ENCODE measurements at places on chromosomes 2 and 18.
A peak's percentile ranks its signal among the peaks of the same experiment; 100 is the strongest.

DNA sequence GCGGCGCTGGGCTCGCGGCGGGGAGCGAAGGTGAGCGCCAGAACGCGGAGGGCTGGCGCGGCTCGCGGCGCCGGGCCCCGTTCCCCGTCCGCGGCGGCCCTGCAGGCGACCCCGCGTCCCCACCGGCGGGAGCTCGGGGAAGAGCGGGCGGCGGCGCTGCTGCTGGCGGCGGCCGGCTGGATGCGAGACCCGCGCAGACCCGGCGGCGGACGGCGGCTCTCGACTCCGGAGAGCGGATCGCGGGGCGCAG lies 213 bp downstream of the DOK6 start:
- peak; percentile 38 for DNase-seq

DNA sequence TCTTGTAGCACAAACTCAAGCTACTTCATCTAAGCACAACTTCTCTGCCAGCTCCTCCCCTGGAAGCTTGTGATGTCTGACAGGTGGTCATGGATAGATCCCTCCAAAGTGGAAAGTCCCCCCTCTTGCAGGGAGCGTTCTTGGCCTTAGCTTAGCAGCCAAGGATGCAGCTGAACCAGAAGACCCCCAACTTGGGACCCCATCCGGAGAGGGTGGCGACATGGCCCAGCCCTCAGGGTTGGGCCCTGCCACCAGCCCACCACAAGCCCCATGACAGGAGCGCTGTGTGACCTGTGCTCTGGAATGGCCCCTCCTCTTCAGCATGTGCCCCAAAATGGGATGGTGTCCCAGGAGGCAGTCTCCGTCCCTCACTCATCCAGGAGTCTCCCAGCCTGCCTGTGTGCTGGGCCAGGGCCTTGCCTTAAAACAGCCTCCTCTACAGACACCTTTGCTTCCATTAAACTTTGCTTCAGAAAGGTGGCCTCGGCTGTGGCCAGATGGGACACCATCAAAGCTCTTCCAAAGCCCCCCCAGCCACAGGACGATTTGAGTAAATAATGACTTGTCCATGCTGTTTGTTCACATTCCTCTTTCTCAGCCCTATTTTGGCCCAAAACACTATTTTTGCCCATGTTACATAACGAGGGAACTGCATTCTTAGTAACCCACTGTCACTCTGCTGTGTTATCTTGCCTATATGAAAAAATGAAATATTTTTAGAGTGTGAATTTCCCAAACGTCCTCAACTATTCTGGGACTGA lies 122.1 kb downstream of the RAB3GAP1 start:
- no peak for DNase-seq

GRCh38 chr2:156574112-156574511 lies 137.9 kb downstream of the GPD2 start:
- DNase-seq, result no peak

DNA sequence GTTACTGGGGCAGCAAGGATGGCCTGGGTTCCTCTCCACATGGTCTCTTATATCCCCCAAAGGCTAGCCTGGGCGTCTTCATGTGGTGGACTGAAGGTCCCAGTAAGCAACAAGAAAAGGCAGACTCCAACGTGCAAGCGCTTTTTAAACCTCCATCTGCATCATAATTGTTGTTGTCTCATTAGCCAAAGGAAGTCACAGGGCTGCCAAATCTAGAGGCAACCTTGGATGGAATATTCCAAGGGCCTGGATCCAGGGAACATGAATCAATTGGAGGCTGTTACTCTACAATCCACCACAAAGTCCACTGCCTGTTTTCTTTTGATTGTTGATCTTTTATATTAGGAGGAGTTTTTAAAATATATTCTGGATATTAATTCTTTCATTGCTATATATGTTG lies 118.8 kb downstream of the SH3RF3 start:
- DNase-seq, result no peak

DNA sequence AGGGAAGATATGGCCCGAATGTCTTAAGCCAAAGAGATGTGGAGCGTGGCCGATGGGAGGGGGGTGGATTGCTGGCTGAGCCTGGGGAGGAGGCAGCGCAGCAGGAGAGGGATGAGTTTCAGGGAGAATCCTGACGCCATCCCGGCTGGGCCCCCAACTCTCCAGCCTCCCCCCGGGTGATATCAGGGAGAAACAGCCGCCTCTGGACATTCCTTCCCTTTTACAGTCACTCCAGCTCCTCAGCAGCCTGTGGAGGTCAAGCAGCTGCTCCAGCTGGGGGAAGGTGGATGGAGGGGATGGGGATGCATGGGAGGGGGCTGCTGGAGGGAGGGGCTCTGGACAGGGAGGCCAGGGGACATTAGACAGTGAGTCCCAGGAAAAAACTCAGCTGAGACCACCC lies 9.5 kb upstream of the DES start:
- DNase-seq, result peak; percentile 67

DNA sequence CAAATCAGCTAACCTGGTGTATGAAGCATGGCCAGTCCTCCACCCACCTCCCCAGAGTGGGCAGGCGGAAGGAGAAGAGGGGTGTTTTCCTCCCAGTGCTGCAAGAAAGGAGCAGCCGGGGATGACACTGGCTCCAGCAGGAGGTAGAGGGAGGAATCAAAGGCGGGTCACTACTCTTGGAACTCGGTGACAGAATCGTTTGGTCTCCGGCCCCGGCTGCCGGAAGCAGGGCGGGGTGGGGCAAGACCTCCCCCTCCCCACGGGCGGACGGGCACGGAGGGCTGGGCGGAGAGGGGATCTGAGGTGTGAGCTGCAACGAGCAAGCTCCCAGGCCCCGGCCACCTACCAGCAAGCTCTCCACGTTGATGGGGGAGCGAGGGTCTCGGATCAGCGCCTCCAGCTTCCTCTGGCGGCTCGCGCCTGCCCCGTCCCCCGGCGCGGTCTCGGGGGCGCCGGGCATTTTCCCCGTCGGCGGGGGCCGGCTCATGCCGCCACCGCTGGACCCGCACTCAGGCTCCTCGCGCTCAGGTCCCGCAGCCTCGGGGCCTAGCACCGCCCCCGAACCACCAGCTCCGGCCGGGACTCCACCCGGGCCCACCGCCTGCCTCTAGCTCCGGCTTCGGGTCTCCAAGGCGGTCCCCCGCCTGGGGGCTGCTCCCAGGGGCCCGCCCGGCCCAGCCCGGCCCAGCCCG lies 640 bp downstream of the ROCK2 start:
- DNase-seq, result peak; percentile 12

- DNase-seq, result no peak
These were observed 402.6 kb downstream of the EIPR1 start for GRCh38 chr2:2974982-2975381.

DNA sequence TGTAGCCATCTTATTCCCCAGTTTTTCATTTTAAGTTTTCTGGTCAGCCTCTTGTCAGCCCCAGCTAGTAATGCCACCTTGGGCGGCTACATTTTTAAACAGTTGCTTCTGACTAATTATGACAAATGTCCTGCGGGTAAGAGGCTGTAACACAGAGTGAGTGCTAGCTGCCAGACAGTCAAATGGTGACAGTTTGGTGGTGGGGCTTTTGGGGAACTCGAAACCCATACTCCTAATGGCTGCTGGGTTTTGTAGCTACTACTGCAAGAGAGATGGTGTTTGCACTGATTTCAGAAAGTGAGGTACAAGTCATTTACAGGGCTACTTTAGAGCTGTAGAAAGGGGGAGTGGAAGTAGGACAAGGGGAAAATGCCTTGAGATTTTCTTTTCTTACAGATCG lies 48.2 kb downstream of the ZCCHC2 start:
- DNase-seq, result no peak

- no peak for DNase-seq
These were observed 26.2 kb downstream of the GPATCH11 start for GRCh38 chr2:37110306-37111212.

GRCh38 chr2:198213253-198213652 lies 408.9 kb downstream of the PLCL1 start:
- no peak for DNase-seq

DNA sequence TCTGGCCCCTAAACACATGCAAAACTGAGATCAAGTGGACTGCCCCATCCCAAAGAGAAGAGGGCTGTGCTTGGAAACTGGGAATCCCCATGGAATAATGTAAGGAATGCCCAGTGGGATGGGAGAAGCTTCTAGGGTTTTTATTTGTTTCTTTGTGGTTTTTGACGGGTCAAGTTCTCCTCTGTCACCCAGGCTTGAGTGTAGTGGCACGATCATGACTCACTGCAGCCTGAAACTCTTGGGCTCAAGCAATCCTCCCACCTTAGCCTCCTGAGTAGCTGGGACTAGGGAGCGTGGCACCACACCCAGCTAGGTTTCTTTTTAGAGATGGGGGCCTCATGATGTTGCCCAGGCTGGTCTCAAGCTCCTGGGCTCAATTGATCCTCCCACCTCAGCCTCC lies 101.7 kb upstream of the ZSWIM2 start:
- DNase-seq, result no peak

DNA sequence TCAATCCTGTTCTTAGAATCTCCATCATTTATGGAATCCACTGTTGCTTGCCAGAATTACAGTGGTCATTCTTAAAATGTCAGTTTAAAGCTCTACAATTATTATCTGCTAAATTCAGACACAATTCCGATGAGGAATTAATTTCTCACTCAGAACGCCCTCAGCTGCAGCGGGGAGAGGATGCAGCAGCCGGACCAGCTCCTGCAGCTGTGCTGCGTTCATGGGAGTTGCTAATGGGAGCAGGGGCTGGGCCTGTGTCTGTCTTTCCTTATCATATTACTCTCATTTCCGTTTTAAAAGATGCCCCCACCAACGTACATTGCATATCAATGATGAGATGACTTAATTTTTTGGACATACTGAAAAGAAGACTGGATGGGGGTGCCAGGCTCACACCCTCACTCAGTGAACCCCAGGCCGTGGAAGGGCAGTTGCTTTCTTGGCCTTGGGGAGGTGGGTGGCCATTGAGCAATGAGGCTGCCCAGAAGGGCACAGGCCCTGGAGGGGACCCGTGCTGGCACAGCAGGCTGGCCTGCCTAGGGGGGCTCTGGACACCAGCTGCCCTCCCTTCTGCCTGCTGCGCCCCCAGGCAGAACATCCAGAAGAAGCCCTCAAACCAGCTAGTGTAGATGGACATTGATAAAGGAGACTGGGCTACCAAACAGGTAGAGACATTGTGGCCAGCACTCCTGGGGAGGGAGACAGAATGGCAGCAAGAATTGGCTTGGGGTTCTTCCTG lies 503.6 kb upstream of the MYT1L start:
- no peak for DNase-seq

DNA sequence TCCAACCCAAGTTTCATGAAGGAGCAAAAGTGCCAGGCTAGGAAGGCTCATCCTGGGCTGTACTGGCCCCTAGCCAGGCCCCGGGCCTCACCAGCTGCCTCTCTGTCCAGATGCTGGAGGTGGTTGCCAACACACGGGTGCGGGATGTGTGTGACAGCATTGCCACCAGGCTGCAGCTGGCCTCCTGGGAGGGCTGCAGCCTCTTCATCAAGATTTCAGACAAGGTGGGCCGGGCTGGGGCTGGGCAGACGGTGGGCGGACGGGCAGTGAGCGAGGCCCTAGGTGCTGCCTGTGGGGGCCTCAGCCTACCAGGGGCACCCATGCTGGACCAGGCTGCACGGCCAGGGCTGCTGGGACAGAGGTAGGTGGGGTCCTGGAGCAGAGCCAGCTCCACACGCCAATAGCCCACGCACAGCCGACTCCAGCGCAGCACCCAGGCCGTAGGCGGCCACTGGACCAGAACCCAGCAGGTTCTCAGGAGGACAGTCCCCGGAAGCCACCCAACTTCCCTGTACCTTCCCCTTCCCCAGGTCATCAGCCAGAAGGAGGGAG lies 11.8 kb upstream of the GPR17 start:
- no peak for DNase-seq

DNA sequence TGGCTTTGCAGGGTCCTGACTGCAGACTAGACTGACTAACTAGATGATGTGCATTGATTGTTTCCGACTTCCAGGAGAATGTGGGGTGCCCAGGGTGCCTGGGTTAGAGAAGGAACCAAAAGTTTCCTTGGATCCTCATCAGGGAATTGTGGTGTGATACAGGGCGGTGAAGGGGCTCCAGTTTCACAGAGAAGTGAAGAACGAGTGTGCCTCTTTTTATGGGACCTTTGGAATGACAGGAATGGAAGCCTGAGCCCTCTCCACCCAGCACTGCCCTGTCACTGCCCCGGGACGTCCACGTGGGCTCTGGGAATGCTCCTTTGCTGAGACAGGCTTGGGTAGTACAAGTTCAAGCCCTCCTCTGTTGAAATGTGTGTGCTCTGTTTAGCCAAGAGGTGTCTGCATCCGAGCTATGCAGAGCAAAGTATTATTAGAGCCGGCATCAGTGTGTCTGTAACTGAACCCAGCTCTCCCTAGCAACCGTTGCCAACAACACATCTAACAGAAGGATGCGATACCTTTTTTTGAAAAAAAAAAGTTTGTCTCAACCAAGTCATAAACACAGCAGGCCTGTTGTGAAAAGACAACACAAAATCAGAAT lies 183.6 kb downstream of the SMAD7 start:
- peak; percentile 25 for DNase-seq

GRCh38 chr2:144330951-144331673 lies 188.8 kb downstream of the ZEB2 start:
- no peak for DNase-seq

DNA sequence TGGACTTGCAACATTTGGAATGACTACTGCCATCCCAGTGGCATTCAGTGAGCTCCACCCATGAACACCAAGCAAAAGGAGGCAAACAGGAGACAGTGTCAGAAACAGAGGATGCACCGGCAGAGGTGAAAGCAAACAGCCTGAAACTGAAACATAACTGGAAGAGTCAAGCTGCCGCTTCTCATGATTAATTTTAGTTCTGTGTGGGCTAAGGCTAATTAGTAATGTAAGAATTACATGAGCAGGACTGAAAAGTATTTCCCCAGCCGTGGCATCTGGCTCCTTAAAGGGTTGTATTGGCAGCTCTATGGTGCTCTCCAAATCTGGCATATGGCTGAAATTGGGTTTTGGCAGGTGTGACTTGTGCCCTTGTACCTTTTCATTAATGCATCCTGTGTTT lies 1108.1 kb downstream of the TSN start:
- DNase-seq, result no peak

DNA sequence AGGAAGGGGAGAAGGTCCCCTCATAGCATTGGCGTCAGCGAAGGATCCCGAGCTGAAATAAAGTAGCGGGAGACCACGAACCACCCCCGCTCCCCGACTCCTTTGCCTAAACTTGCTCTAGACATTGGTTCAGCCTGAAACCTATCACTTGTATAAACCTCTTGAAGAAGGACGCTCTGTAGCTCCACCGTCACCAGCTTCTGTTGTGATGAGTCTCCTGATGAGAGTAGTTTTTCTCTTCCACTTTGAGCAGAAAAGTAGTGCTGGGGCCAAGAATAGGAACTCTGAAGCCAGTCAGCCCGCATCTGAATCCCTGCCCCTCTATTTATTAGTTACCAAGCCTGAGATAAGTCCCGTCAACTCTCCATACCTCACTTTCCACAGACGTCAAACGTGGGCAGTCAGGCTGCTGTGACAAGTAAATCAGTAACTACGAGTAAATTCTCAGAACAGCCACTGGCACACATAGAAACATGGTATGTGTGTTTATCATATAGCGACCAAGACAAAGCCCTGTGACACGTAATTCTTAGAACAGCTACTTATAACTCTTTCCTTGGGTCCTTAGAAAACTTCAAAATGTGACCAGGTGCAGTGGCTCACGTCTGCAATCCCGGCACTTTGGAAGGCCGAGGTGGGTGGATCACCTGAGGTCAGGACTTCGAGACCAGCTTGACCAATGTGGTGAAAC lies 61.7 kb downstream of the CD226 start:
- no peak for DNase-seq
